ENCODE measurements at places on chromosomes 3 and 15. TPM values are rescaled to one million over a fixed set of nuclear protein-coding genes. Genes with fewer than 3 reads are reported as not detected.

Gene STRIT1
- 0.59 TPM for total RNA-seq

Gene TEX55
- not detected for total RNA-seq

GRCh38 chr3:189734061-189734460, 102.9 kb downstream of the TP63 start:
- no peak overlapping the region for H3K4me3 ChIP-seq
- DNase-seq: no peak
- H3K27me3 ChIP-seq: no peaks in the 10 kb centered on the region
- no peak overlapping the region for H3K27ac ChIP-seq
- H3K4me1 ChIP-seq: no peaks in the 10 kb centered on the region

DNA sequence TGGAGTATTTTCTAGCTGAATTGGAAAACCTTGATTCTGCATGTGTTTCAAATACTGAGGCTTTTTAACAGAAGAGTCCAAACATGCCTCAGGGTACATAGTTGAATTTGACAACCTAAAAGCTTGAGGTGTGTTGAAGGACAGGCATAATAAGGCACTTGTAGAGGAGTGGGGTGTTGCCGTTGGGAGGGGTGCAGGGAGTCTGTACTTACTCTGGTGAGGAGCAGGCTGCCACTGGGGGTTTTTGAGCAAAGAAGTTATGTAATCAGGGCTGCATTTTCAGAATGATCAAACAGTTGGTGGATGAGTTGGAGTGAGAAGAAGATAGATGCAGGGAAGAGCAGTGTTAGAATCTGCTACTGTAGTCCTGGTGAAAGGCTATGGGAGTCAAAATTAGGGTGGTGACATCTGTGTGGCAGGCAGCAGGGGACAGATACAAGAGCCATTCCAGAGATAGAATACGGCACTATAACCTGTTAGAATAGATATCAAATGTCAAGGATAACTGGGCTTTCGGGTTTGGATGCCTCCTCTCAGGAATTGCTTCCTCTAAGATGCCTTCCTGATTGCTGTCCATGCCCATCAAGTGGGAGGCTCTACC, 161.6 kb downstream of the GHSR start:
- DNase-seq: no peak
- no peak overlapping the region for H3K4me3 ChIP-seq
- no peaks in the 10 kb centered on the region for H3K4me1 ChIP-seq
- H3K36me3 ChIP-seq: no peaks in the 10 kb centered on the region
- no peaks in the 10 kb centered on the region for H3K27me3 ChIP-seq

DNA sequence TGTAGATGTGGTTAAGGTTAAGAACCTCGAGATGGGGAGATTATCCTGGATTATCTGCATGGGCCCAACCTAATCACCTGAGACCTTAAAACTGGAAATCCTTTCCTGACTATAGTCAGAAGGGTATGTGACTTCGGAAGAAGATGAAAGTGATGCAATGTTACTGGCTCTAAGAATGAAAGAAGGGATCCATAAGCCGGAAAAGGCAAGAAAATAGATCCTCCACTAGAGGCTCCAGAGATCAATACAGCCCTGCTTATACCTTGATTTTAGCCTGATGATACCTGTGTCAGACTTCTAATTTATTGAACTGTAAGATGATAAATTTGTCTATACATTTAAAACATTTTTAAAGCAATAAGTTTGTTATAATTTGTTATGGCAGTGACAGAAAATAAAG, 21.5 kb upstream of the GASK1A start:
- no peak overlapping the region for H3K27ac ChIP-seq
- no peak for DNase-seq
- H3K36me3 ChIP-seq: no peaks in the 10 kb centered on the region
- H3K4me3 ChIP-seq: no peak overlapping the region

All from spinal cord (tissue), 10 donors.